Heart right ventricle (tissue), 16 donors: ENCODE measurements at places on chromosomes 16 and 17. TPM values are rescaled to one million over a fixed set of nuclear protein-coding genes. Genes with fewer than 3 reads are reported as not detected.

Gene MFSD6L
- total RNA-seq = not detected

Gene NPIPA5
- total RNA-seq = 5.9 TPM

Gene ANKRD40CL
- not detected for total RNA-seq

Gene FMNL1
- total RNA-seq = 11.7 TPM

Gene GLIS2
- 14.1 TPM for total RNA-seq

Gene KRT20
- not detected for total RNA-seq

Gene SPOP
- 60.6 TPM for total RNA-seq

Gene NKD1
- 0.60 TPM for total RNA-seq

Gene DOC2A
- not detected for total RNA-seq

Gene FBXW10
- total RNA-seq = not detected

Gene ST6GALNAC2
- total RNA-seq = 8.1 TPM

Gene WDR59
- 50.0 TPM for total RNA-seq

Gene BBS2
- 66.9 TPM for total RNA-seq

Gene AGRP
- total RNA-seq = not detected

Gene DRC3
- 1.7 TPM for total RNA-seq

Gene TP53TG3
- not detected for total RNA-seq

Gene TMEM92
- total RNA-seq = not detected

Gene KRT39
- not detected for total RNA-seq

Gene MT1A
- total RNA-seq = 2.0 TPM

Gene MT3
- total RNA-seq = 11.6 TPM
